Germinal center (tissue), 1 donor: ENCODE measurements at places on chromosomes 3 and 15.

GRCh38 chr3:26574766-26575165 lies 47.8 kb upstream of the LRRC3B start:
- DNase-seq, result no peak

GRCh38 chr15:49558929-49559328 lies 61.7 kb downstream of the FAM227B start:
- DNase-seq, result no peak

DNA sequence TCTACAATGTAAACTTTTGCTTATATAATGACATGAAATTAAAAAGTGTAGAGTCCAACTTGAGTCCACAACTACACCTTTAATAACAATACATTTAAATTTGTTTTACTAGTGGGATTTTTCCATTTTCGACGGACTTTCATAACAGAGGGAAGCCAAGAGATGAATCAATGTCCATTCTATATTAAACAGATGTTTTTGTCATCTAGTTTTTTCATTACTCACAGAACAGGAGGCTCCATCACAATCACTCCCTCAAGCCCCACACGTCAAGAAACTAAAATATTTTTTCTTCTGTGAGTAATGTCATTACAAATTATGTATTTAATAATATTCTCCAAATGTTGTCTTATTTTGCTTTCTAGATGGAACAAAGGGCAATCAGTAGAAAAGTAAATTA lies 932.9 kb downstream of the ROBO1 start:
- DNase-seq, result no peak

DNA sequence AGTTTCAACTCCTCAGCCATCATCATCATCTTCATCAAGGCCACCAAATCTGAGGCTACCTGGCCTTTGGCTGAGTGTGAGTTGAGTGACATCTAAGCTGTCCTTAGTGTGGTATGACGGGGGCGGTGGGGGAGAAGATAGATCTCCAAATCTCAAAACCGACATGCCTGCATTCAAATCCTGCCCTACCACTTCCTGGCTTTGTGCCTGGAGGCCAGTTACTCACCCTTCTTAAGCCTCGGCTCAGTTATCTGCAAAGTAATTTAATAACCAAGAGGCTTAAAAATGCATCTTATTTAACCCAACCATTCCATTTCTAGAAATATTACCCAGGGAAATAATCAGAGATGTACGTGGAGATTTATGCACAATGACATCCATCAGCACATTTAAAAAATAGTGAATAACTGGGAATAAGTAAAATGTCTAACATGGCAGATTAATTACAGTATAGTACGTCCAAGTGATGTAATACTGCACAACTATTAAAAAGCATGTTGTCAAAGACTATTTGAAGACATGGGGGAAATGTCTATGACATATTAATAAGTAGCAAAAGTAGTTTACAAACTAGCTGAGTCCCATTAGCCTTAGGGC lies 167.4 kb downstream of the NTRK3 start:
- DNase-seq, result no peak

DNA sequence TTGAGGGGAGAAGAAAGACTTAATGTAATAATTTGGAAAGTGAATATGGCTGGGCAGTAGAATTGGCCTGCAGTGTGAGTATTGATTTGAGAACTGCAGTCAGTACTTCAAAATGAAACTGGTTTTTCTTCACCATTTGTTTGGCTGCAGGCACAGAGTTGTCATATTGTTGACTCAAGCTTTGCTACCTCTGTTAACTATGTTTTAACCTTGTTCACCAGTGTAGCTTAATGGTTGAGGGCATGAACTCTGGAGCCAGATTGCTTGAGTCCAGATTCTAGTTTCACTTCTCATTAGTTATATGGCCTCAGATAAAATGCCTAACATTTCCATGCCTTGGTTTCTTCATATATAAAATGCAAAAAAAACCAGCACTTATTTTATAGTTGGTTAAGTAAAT lies 64.1 kb downstream of the CFAP44 start:
- DNase-seq, result no peak

DNA sequence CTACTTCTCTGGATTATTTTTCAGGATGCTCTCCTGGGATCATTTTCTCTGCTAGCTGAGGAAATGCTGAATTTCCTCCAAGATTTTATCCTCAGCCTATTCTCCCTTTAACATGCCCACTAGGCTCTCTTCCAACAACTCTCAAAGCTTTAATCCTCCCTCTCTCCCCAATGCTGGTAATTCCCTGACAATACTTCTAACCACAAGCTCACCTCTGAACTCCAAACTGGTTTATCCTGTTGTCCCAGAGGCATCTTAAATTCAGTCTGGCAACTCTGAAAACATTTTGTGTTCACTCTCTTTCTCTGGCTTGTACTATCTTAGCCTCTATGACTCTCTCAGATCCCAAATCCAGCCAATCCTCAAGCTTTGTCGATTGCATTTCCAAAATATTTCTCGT lies 490.3 kb downstream of the MECOM start:
- DNase-seq, result no peak

GRCh38 chr3:144564011-144564410 lies 592.4 kb downstream of the DIPK2A start:
- no peak for DNase-seq

DNA sequence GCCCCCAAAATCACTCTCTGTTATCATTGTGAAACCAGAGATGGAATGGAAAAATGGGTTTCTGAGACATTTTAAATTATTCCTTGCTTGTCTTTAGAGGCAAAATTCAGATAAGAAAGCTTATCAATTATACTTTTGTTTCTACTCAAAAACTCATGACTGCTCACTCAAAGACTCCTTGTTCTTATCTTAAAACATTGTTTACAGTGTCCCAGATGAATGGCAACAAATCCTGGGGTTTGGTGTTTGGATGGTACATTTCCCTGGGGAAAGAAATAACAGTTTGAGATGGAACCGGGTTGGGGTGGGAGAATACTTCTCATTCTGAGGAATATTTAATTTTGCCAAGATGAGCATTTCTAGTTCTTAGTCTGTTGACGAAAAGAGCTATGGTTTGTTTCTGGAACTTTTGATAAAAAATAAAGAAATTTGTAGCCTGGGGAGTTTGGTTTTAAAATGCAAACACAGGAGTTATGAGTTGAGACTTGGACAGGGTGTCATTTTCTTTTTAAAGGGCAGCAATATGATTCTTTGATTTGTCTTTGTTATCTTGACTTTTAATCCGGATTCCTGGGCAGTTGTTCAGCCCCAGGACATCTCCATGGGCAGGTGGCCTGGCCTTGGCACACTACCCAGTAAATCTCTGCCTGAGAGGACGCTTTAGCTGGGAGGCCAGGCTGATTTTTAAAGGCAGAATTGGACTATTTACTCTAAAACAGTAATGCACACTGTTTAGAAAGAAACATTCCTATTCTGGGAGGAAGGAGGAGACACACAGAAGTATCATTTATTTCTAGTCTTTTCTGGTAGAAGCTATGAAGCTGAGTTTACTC lies 32.4 kb downstream of the BTD start:
- DNase-seq, result no peak

GRCh38 chr3:51673181-51673801 lies 2.2 kb downstream of the TEX264 start:
- no peak for DNase-seq

- DNase-seq, result no peak
These were observed 812 bp upstream of the SEC62 start for GRCh38 chr3:169965562-169966427.

- peak; percentile 73 for DNase-seq
These were observed 588 bp upstream of the VIPR1 start for GRCh38 chr3:42501681-42502428.

DNA sequence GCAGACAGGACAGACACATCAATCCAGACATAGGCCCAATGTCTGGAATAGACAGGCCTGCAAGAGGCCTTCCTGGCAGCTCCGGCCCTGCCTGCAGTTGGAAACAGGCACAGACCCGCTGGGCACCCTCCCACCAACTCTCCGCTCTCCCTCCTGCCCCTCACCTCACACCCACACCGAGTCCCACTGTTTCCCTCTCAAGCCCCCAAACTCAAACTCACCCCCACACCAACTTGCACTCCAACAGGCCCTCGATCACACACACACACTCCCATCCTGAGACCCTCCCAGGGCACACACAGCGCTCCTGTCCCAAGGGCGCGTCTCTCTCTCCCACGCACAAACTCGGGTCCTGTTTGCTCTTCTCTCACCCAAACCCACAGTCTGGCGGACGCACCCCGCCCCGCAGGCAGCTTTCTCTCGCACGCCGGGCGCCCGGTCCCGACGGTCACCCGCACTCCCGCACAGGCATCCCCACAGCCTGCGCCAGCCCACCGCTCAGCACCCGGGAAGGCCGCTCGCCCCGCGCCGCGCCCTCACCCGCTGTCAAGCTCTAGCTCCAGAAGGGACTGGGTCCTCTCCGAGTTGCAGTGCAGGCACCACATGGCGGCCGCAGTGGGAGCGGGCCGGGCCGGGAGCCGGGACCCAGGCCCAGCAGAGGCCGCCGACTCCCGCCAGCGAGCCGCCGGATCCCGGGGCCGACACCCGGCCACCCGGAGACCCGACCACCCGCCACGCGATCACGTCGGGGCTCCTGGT lies 106.2 kb downstream of the IQSEC1 start:
- no peak for DNase-seq

DNA sequence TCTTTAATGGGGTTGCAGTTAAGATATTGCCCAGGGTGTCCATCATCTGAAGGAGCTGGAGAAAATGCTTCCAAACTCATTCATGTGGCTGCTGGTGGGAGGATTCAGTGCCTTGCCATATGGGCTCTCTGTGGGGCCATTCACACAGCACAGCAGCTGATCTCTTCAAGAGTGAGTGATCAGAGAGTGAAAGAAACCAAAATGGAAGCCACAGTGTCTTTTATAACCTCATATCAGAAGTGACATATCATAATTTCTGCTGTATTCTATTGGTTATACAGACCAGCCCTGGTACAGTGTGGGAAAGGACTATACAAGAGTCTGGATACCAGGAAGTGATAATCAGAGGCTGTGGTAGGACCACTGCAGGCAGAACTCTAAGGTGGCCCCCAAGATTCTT lies 33.6 kb downstream of the HHLA2 start:
- DNase-seq, result no peak

DNA sequence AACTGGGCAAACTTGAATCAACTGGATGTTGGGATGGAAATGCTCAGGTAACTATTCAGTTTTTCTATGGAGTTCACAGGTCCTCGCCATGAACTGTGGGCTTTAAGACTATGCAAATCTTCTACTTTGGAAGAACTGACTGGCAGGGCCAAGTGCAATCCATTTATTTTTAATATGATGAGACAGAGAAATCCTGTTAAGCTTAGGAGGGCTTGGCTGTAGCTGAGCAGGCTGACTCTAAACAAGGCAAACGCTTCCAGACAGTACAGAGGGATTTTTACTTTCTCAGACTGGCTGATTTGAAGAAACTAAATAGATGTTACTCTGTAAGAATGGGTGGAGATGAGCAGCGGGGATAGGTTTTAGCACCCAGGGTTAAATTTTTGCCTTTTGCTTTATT lies 194.2 kb upstream of the ICE2 start:
- DNase-seq, result no peak

GRCh38 chr3:98048586-98048985 lies 13.5 kb upstream of the GABRR3 start:
- no peak for DNase-seq
